ENCODE measurements at places on chromosomes 1 and 21.

DNA sequence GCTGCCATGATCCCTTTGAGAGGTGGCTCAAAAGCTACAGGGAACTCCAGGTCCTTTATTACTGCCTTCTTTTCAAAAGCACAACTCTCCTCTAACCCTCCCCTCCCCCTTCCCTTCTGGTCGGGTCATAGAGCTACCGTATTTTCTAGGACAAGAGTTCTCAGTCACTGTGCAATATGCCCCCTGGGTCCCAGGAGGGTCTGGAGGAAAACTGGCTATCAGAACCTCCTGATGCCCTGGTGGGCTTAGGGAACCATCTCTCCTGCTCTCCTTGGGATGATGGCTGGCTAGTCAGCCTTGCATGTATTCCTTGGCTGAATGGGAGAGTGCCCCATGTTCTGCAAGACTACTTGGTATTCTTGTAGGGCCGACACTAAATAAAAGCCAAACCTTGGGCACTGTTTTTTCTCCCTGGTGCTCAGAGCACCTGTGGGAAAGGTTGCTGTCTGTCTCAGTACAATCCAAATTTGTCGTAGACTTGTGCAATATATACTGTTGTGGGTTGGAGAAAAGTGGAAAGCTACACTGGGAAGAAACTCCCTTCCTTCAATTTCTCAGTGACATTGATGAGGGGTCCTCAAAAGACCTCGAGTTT is 3.1 kb downstream of the BTG2 start:
- no peak for DNase-seq

DNA sequence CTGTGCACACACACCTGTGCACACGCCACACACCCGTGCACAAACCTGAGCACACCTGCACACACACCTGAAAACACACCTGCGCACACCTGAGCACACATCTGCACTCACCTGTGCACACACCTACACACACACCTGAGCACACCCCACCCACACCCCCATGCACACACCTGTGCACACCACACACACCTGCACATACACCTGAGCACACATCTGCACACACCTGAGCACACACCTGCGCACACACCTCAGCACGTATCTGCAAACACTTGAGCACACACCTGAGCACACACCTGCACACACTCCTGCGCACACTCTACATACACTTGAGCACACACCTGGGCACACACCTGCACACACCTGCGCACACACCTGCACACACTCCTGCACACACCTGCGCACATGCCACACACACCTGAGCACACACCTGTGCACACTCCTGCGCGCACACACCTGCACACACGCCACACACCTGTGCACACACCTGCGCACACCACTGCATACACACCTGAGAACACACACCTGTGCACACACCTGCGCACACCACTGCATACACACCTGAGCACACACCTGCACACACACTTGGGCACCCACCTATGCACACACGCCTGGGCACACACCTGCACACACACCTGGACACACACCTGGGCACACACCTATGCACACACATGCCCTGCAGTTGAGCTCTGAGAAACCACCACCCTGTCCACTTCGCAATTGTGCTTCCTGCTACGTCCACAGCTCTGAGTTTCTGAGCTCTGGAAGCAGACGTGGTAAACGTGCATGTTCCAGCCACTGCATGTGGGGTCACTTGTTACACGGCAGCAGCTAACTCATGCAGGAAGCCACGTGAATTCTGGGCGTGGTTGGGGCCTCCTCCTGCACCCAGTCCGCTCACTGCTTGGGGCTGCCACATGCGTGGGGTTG is 8.0 kb upstream of the C1orf159 start:
- DNase-seq = no peak

DNA sequence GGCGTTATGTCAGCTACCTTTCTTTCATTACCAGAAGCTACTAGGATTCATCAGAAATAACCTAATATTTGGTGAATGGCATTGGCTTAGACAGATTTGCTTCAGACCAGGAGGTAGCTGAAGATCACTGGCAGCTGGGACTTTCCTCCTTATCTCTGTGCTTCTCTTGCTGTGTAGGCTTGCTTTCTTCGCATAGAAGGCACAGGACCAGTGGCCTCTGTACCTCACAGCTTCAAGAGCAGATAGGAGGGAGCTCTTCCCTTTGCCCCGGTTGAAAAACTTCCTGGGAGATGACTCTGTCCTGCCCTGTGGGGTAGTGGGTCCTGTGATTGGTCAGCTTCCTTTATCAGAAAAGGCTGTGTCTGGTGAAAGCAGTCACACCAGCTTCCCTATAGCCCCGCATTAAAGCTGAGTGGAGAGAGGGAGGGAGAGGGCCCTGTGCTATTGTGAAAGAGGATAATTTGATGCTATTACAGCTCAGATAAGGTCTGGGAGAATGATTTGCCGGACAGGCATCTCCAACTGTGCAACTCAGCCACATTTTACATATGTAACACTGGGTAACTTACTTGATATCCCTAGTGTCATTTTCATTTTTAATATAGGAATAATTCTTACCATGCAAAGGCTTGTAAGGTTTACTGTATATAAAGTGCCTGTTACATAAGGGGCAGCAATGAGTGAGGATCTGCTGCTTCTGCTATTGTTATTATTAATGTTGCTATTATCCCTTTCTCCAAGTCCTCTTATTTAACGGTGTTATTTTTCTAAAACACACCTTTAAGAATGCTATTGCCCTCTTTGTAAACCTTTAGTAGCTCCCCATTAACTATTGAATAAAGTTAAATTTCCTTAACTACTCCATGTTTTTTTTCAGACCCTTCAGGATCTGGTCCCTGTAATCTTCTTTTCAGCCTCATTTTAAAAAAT is 31.6 kb downstream of the OSBPL9 start:
- no peak for DNase-seq

- peak; percentile 28 for DNase-seq
Observed at GRCh38 chr1:50605186-50605875, 182.1 kb upstream of the DMRTA2 start.

GRCh38 chr1:174053826-174054225 is 31.7 kb upstream of the RC3H1 start:
- DNase-seq = no peak

DNA sequence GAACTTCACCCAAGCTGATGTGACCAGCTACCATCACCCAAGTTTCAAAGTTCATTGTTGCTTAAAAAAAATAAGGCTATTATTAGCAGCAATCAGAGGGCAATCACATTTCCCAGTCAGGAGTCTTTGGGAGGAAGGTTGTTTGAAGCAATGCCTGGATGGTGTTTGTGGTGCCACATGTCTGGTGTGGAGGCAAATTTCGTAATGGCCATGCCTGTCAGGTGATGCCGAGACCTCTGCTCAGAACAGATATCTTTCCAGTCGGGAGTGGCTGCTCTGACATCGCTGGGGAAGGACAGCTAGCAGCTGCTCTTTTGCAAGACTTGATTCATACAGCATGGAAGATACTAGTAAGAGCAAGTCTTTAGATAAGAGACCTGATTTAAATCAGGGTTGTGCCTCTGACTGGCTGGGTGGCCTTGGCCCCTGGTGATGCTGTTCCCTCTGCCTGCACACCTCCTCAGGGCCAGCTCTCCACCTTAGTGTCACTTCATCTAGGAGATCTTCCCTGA is 187.8 kb upstream of the JUN start:
- DNase-seq = no peak

DNA sequence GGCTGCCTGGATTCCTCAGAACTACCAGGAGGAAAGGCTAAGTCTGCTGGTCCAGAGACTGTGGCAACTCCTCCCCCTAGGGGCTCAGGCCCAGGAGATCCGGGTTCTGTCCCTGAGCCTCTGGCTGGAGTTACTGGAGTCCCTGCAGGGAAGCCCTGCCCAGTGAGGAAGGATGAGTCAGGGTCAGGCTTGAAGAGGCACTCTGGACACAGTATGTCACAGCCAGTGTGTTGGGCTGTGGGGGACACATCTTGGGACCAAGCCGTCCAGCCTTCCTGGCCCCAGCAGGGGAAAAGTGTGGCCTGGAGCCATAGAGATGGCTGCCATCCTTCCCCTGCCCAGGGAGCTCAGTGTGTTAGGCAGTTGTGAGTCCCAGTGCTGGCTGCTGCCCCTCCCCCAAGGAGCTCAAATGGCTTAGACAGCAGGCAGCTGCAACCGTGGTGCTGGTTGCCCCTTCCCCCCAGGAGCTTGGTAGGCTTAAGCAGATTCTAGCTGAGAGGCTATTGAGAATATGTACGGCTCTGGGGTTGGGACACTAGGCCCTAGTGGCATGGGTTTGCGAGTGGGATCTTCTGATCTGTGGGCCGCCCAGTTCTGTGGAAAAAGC is 28.2 kb upstream of the RABGAP1L start:
- DNase-seq = no peak

DNA sequence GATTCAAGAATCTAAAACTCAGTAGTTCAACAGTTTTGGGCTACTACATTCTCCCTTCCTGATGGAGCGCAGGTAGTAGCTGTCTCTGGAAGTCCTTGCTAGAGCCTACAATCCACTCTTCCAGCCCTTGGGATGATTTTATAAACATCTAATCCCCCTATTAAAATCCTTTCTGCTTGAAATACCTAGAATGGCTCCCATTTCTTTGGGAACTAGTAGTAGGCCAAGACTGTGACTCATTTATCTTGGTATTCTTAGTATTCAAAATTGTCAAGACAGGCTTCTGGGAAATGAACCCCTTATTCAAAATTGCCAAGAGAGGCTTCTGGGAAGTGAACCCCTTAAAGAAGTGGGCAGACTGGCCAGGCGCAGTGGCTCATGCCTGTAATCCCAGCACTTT is 142.5 kb upstream of the FGGY start:
- DNase-seq = no peak

- no peak for DNase-seq
Observed at GRCh38 chr1:220182656-220183055, 88.7 kb downstream of the IARS2 start.

DNA sequence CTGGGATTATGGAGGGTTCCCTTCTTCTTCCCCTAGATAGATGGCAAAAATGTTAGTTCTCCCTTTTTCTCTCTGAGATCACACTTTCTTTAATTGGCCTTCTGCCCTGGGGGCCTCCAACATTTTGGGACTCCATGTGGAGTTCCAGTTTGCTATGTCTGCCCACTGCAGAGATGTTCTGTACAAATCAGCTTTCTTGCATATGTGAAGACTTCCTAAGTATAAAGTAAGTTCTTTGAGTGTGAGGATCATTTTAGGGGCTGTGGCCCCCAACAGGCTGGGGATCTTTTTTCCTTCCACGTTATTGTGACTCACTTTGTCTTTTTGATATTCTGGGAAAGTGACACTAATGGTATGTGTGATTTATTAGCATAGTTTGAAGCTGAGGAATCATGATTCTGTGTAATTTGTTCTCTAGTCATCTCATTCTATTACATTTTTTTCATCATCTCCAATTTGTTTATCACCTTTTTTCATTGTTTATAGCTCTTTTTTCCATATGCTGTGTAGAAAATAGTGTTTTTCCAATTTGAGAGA is 48.2 kb downstream of the HHAT start:
- no peak for DNase-seq

GRCh38 chr1:45913183-45913683 is 109.8 kb downstream of the MAST2 start:
- no peak for DNase-seq

- no peak for DNase-seq
Observed at GRCh38 chr1:178352790-178353416, 143.9 kb downstream of the CLEC20A start.

GRCh38 chr1:243394601-243395464 is 139.0 kb downstream of the SDCCAG8 start:
- peak; percentile 82 for DNase-seq

DNA sequence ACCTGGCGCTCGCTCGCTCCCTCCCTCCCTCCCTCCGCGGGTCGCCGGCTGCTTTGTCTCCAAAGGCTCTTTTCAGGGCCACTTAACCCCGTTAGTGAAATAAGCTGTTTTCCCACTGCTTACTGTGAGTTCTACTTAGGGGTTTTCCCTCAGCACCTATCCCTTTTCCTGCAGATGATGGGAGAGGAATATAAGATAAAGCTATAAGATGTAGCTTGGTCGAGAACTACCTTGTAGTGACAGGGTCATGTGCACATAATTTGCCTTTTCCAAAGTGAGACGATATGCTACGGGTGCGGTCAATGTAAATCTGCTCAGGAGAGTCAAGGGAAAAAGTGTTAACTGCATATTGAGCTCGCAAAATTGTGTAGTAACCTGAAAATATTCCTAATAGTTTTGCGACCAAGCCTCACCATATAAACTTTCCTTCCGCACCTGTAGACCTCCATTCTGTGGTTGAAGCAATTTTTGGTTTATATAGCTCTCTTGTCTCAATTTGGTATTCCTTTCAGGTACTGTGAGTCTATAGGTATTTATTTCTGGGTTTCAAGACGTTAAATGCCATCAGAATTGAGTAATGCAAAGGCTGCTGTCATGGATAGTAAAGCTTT is 55.8 kb upstream of the BOLA1 start:
- DNase-seq = no peak

- peak; percentile 85 for DNase-seq
Observed at GRCh38 chr1:26289158-26290059, 9.5 kb downstream of the SH3BGRL3 start.

DNA sequence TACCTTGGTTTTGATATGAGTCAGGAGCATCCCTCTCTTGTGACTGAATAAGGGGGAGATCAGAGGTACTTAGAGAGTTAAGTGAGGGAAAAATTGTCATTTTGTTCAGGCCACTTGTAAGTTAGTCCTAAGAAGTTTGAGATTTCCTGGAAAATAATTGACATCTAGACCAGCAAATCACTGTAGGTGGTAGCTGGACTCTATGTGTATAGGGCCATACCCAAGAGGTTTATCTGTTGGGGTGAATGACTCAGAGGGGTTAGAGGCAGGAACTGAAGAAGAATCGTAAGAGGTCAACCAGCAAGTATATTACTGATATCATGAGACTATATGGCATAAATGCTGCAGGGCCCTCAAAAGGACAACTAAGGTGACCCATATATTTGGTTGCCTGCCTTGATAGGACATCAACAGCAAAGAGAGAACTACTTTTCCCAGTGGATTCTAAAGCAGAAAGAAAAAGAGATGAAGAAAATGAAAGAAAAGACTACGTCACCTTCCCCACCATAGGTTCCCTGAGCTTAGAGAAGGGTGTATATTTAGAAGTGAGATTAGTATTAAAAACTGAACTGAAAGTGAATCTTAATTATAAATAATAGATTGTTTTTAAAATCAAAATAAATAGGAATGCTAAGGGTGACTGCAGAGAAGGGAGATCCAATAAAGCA is 8.0 kb upstream of the RNPC3 start:
- no peak for DNase-seq

- no peak for DNase-seq
Observed at GRCh38 chr1:167465018-167465417, 53.3 kb downstream of the CD247 start.

DNA sequence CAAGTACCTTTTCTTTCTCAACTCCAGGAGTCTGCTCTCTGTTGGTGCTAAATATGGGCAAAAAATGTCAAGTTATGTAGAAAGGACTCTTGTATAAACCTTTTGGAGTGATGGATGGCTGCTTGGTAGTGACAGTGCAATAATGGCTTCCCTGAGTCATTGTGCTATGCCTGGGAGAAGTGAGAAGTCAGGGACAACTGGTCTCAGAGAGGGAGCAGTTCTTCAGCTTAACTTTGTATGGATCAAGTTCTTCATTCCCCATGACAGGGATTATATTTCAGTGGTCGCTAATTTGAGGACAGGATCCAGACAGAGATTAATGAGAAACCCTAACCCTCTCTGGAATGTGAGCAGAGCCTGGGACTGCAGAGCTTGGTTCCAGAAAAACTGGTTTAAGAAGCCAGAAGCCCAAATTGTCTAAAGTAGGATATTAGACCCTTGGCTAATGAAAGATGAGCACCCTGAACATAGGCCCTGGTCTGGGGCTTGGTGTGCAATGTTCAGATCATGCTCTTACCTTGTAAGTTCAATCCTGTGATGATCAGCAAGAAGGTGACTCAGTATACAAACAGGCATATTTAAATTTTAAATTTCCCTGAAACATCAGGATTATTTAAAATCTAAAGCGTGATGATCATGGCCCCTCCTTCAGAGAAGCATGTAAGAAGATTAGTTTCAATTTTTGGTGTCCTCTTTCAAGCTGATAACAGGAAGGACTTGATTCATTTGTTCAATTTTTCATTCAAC is 50.9 kb downstream of the NTMT2 start:
- DNase-seq = peak; percentile 1
